ENCODE measurements at places on chromosomes 3 and 15.

DNA sequence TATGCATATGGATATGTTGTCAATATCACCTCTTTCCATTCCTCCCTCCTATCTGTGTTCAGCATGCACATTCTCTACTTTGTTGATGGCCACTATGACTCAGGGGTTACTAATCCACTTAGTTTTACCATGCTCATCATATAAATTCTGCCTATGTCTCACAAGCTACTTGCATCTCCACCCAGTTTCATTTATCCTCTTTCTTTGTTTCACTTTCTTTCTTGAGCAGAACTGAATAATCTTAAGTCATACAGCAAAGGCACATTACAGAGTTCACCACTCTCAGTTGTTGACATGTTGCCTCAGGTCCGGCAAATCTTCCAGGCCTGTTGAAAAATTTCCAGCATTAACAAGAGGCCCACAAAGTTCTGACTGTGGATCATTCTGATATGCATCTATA is 71.5 kb downstream of the SSR3 start:
- DNase-seq, result no peak

- DNase-seq, result no peak
Measured at GRCh38 chr15:100801256-100801900, 78.3 kb upstream of the ALDH1A3 start.

GRCh38 chr3:87509401-87509800 is 233.0 kb upstream of the POU1F1 start:
- DNase-seq, result no peak

- no peak for DNase-seq
Measured at GRCh38 chr15:100172356-100173024, 169.3 kb downstream of the ADAMTS17 start.

DNA sequence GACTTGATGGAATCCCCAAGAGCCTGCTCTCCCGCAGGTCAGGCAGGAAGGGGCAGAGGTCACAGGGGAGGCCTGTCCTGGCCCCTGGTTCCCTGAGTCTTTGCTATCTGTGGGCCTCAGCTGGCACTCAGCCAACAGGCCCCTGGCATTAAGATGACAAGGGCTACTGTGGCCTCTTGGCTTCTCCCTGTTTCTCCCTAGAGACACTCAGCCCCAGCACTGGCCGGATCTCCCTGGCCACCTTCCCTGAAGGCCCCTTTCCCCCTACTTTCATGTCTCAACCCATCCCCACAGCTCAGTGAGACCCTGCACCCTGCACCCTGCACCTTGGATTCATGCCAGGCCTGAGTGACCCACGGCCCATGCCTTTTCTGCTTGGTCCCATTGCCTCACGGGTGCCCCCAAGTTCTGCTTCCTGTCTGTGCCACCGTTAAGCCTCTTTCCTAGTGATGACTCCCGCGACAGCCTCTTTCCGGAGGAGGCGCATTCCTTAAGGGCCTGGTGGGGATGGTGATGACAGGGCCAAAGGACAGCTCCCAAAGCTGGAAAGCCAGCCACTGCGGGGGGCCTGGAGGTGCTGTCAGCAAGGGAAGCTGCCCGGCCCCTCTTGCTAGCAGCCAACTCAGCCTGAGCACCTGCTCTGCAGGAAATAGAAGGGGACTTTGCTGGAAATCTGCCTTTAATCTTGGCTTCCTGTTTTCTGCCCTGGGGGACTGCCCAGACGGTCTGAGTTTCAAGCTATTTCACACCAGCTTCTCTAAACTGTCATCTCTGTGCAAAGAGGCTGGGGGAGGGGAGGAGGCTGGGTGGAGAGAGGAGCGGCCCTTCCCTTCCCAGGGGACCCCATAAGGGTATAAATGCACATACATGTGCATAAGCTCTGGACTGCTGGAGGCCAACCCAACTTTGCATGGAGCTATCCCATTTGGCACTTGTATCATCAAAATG is 4.8 kb upstream of the CSK start:
- DNase-seq, result no peak

DNA sequence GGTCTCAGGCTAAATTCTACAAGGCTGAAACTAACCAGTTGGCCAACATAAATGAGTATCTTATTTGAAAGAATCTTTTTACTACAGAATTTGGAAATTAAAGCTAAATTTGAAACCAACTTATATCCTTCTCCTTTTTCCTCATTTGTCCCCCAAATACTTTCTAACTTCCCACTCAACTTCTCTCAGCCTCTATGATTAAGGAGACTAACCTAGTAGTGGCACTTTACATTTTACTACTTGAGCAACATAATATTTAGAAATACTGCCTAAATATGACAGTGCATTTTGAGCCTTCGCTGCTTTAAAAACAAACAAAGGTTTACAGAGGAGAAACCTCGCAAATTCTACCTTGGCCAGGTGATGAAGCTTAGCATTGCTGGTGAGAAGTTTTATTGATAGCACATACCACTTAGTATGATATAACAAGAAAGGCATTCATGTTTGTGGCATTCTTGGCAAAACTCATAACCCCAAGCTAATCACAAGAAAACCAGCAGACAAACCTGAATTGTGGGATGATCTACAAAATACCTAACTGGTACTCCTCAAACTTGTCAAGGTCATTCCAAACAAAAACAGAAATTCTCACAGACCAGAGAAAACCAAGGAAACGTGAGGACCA is 432.1 kb upstream of the CFAP20DC start:
- DNase-seq, result no peak

DNA sequence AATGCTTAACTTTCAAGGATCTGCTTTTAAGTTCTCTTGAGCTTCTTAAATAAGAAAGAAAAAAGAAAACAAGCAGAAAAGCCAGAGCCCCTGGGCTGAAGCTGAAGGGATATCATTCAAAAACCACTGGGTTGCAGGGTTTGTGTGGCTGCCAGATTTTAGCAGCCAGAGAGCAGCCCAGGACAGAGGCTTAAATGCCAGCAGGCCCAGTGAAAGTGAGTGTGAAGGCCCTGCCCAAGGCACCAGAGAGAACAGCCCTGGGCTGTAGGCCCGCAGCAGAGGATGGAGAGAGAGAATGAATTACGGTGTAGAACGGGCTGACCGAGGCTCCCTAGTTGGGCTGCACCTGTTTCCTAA is 106.3 kb upstream of the BOC start:
- no peak for DNase-seq

- no peak for DNase-seq
Measured at GRCh38 chr3:65745306-65745705, 293.4 kb downstream of the MAGI1 start.

DNA sequence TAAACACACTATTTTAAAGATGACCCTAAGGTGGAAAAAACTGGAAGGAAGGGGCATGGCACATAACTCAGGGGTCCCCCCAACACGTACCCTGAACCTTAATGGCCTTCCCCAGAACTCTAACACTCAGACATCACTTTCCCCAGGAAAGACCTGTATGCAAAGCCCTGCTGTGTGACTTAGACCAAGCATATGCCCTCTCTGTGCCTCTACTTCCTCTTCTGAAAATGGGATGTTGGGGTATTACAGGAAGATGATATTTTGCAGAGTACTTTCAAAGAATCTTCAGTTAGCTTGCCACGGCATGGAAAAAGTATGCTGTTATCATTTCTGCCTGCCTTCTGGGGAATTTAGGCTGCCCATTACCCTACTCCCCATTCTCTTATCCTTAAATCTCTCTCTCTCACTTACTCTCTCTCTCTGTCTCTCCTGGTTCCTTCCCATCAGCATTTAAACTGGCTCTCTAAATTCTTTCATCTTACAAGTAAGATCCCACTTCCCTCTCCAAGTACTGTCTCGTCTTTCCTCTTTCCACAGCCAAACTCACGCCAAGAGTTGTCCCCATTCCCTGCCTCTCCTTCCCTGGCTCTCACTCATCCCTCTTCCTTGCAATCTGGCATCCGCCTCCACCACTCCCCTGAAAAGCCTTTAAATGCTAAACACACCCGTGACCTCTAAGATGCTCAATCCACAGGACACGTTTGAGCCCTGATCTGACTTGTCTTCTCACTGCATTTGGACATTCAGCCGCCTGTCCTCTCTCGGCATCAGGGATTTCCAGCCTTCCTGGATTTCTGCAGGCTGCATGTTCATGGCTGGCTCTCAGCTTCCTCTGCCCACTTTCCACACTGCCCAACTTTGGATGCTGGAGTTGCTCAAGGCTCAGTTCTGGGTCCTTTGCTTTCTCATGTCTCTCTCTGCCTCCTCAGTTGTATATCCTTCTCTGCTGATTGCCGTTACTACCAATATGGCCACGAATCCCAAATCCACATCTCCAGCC is 7.5 kb upstream of the INSYN1 start:
- DNase-seq, result no peak

DNA sequence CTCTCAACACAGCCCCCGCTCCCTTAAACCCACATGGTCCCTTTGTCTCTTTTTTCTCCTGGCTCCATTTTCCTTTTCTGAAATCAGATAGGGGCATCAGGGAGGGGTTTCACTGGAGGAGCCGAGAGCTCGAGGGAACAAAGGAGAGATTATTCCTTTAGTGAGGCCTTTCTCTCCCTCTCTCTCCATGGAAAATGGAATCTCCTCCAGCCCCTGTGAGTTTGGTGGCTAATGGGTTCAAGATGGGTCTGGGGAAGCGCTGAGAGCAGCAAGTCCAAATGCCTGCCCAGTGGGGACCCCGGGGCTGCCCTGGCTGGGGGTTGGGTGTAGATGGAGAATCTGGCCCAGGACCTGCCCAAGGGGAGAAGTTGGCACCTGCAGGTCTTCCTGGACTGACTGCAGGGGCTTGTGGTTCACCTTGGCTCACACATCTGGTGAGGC is 56.8 kb downstream of the ITGA11 start:
- DNase-seq, result no peak

- DNase-seq, result no peak
Measured at GRCh38 chr15:100759106-100759505, 120.5 kb upstream of the ALDH1A3 start.

DNA sequence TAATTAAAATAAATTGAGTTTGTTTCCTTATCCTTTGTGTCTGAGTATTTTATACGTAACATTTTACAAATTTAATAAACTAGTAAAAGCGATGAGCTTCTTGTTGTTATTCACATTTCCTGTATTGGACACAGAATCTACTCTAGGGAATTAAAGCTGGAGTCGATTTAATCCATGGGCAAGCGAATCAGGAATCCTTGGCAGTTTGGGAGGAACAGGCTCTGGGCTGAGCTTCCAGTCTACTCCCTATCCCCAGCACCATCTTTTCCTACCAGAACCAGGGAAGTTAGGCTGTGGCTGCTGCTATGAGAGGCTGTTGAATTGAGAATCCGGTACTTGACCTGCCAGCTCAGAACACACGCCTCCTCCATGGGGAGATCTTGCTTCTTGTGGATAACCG is 437.3 kb upstream of the TPM1 start:
- DNase-seq, result no peak

DNA sequence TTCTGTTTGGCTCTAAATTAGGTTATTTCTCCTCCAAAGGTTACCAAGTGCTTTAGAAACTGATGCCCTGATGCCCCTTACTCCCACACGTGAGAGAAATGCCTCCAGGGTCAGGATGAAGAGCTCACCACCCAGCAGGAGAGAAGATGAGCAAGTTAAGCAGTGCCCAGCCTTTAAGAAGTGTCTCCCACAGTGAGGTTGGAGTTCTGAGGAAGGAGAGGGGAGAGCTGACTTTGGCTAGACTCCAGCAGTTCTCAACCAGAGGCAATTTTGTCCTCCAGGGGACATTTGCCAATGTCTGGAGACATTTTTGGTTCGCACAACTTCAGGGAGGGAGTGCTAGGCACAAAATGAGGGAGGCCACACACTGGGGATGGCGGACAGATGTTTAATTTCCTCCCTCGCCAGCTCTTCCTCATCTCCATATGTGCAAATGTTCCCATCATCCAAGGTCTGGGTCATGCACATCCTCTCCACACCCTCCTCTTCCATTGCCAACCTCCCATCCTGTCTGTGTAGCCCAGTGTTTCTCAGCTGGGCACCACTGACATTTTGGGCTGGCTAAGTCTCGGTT is 50.6 kb upstream of the SLC7A14 start:
- no peak for DNase-seq

DNA sequence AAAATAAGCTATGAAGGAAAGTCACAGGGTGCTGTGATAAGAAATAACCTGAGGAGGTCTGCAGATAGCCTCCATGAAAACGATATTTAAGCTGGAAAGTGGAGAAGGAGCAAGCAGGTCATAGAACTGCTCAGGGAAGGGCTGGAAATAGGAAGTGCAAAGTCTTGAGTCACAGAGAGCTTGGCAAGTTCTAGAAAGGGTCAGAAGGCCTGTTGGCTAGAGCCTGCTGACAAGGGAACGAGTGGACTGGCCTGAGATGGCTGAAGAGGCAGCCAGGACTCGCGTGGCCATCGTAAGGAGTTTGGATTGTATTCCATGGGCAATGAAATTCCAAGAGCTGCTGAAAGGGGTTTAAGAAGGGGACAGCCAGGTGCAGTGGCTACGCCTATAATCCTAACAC is 64.7 kb upstream of the IL12A start:
- DNase-seq, result no peak

DNA sequence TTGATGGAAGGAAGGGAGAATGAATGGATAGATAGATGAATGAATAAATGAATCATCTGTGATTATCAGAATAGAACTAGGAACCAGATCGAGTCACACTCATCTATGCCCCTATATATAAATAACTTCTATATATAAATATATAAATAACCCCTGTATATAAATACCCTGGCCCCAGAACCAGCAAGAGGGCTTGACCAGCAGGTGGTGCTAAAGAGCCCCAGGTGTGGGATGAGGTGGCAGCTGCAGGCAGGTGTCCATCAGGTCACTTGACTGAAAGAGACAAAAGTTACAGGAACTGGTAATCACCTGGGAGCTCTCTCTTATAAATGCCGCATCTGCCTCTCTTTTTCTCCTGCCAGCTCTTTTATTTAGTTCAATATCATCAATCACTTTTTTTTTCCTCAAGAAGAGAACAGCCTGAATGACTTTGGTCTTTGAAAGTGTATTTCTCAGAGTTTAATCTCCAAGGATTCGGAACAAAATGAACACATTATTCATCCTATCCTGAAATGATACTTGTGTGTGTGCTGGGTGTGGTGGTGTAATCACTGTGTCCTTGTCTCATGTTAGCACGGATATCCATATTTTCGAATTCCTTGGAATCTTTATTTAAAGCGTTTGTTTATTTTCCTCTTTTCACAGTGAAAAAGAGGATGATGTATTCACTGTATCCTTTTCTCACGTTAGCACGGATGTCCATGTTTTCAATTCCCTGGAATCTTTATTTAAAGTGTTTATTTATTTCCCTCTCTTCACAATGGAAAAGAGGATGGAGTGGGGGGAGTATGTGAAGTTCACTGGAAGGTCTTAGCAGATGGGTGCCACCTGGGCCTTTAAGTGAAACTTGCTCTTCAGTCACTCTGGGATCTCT is 35.4 kb upstream of the ATG7 start:
- DNase-seq, result no peak

- no peak for DNase-seq
Measured at GRCh38 chr15:65517866-65518207, 348 bp upstream of the DPP8 start.

GRCh38 chr3:34066328-34066727 is 267.9 kb downstream of the PDCD6IP start:
- no peak for DNase-seq

GRCh38 chr3:80192936-80193335 is 425.1 kb upstream of the ROBO1 start:
- no peak for DNase-seq

DNA sequence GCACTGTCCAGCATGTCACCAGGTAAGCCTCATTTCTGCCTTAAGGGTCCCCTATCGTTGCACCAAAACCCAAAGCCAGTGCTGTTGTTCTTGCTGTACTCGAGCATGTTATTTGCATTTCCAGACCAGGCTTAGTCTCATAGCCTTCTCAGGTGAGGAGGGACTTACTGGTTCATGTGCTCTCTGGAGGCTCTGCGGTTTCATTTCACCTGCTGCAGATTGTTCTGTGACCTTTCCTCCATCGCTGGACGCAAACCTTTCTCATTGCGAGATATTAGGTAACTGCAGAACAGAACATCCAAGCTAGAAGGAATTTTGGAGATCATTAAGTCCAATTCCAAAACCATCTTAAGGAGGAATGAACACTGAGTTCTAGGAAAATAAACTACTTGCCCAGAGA is 187.3 kb upstream of the BCL6 start:
- no peak for DNase-seq

Measured in left renal pelvis (tissue), 4 donors.